ENCODE measurements at places on chromosomes 2 and 18.

DNA sequence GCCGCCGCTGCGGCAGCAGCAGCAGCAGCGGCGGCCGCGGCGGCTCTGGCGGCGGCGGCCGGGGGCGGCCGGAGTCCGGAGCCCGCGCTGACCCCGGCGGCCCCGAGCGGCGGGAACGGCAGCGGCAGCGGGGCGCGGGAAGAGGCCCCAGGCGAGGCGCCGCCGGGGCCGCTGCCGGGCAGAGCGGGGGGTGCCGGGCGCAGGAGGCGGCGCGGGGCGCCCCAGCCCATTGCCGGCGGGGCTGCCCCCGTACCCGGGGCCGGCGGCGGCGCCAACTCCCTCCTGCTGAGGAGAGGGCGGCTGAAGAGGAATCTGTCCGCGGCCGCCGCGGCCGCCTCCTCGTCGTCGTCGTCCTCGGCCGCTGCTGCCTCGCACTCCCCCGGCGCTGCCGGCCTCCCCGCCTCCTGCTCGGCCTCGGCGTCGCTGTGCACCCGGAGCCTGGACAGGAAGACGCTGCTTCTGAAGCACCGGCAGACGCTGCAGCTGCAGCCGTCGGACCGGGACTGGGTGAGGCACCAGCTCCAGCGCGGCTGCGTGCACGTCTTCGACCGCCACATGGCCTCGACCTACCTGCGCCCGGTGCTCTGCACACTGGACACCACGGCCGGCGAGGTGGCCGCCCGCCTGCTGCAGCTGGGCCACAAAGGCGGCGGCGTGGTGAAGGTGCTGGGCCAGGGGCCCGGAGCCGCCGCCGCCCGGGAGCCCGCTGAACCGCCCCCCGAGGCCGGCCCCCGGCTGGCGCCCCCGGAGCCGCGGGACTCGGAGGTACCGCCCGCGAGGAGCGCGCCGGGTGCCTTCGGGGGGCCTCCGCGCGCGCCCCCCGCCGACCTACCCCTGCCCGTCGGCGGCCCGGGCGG lies 646 bp downstream of the PHLPP1 start:
- DNase-seq: no peak

GRCh38 chr18:27017901-27018500 lies 152.5 kb upstream of the AQP4 start:
- no peak for DNase-seq

DNA sequence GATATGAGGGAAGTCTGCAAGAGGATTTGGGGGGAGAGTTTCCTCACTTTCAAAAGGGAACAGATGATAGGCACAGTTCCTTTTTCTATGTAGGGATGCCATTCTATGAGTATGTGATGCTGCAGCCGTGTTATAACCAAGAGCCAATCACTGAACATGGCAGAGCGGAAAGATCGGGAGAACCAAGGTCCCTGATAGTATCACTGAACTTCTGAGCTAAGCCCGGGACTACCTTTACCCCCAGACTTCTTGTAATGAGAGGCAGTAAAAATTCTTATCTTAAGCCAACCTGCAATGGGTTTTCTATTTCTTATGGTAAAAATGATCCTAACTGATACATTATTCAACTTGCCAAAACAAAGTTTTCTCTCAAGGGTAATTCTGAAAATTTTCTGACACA lies 21.6 kb upstream of the SLC1A4 start:
- DNase-seq: no peak

GRCh38 chr2:819601-820000 lies 131.0 kb upstream of the SNTG2 start:
- no peak for DNase-seq
